Stimulated activated CD4-positive, alpha-beta T cell treated with anti-CD3 and anti-CD28 coated beads, TNF-alpha, amount 100 ng/mL, for 4 hours (primary cell): ENCODE measurements at places on chromosomes 3 and 15.

DNA sequence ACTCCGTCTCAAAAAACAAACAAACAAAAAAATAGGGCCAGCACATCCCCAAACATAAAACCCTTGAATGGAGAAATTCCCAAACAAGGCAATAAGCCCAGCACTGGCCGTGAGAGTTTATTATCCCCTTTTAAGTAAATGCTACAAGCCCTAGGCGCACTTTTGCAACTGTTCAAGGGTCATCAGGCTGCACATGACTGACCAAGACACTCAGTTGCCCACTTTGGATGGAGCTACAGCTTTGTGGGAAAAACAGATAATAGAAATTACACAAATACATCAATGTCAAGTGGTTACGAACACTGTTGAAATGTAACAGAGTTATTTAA is 33.7 kb upstream of the ZNF445 start:
- DNase-seq: no peak

DNA sequence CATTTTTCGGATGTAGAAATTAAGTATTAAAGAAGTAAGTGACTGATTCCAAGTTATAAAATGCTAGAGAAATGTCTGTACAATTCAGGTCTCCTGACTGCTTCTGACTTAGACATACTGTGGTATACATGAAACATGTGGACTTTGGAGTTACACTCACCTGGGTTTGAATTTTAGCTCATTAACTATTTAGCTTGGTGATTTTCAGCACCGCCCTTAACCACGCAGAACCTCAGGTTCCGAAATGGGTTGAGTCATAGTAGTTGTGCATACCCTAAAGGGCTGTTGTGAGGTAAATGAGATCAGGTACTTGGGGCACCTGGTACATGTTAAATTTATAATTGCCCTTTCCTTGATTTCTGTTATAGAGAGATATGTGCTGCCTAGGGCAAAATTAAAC is 32.9 kb upstream of the UTS2B start:
- no peak for DNase-seq

- no peak for DNase-seq
These were observed 9.5 kb downstream of the RPSA start for GRCh38 chr3:39415983-39416382.

DNA sequence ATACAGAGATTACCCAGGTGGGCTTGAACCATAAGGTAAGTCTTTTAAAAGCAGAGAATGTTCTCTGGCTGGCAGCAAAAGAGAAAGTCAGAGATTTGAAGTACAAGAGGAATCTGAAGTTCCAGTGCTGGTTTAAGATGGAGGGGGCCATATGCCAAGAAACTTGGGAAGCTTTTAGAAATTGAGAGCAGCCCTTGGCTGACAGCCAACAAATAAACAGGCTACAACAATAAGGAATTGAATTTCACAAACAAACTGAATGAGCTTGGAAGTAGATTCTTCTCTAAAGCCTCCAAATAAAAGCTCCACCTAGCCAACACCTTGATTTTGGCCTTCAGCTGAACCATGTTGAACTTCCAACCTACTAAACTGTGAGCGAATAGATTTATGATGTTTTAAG is 85.7 kb downstream of the TRIM42 start:
- no peak for DNase-seq

DNA sequence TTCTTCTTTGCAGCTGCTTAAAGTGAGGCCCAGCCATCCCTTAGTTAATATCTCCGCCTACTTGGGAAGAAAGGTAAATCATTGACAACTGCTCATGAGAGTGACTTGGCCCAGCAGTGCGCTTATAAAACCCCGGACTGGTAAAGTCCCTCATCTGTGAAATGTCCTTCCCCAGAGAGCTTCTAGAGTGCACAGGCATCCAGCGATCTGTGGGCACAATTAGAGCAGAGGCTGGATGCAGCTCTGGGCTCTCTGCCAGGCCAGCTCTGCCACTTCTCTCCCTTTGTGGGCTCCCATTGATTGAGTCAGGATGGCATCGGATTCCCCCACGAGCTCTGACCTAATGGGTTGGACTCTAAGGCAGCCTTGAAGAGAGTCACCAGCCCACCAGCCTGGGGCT is 219.0 kb upstream of the LINGO1 start:
- no peak for DNase-seq

- no peak for DNase-seq
These were observed 30.7 kb downstream of the NBEAL2 start for GRCh38 chr3:47010111-47010712.

- no peak for DNase-seq
These were observed 21.2 kb downstream of the ZNF710 start for GRCh38 chr15:90022345-90022744.

GRCh38 chr3:71064956-71065763 is 518.4 kb downstream of the FOXP1 start:
- DNase-seq: peak; percentile 46

DNA sequence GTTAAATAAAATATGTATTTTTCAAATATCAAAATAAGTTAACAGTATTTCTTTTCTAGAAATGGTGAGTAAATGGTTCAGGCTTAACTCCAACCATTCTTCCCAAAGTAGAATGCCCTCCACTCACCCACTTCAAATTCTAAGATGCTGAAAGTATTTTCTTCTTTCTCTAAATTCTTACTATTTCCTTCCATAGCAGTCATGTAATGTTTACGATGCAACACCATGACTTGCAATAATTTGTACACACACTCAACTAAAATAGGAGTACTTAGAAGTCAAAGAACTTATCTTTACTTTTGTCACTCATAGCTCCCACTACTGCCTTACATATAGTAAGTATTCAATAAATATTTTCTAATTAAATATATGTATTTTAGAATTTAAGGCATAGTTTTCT is 65.0 kb downstream of the AQR start:
- DNase-seq: no peak

DNA sequence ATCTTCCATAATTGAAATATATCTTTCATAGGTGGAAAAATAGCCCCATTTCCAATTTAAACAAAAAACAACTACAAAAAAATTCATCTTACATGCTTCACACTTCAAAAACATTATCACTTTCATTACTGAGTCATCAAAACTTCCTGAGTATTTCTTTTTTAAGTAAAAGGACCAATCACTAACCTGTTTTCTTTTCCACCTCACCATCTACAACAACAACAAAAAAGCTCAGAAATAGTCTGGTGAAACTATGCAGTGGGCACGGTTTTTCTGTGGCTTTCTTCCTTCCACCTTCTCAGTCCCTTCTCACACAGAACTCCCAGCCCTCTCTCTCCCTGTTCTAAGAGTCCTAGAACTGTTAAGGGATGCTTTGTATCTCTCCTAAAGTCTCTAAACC is 20.3 kb upstream of the TNIK start:
- no peak for DNase-seq

DNA sequence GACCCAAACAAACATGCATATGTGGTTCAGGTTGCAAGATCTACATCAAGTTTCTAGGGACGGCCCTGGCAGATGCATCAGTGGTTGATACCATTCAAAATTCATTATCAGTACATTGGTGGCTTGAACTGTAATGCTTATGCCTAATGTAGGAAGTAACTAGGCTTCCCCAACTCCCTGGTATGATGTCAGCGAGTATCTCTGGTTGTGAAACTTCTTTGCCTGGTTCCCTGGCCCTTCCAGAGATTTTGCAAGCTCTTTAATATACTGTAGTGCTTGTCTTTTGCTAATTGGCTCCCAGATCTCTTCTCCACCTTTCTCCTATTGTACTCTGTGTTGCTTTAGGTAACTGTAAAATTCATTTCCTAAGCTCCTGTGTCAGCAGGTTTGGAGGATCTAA is 114.8 kb upstream of the RARB start:
- DNase-seq: no peak

DNA sequence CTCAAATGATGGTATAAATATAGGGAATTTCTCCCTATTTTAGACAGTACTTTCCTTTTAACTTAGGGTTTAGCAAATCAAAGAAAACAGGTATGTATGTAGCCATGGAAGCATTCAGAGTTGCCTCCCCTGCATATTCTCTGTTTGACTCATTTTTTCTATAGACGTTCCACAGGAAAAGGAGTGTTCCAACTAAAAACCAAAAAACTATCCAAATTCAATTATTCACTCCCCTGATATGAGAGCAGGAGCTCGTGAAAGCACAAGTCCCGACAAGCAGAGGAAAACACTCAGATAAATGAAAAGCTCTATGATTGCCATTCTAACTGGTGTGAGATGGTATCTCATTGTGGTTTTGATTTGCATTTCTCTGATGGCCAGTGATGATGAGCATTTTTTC is 119.5 kb downstream of the FRMD5 start:
- DNase-seq: no peak

DNA sequence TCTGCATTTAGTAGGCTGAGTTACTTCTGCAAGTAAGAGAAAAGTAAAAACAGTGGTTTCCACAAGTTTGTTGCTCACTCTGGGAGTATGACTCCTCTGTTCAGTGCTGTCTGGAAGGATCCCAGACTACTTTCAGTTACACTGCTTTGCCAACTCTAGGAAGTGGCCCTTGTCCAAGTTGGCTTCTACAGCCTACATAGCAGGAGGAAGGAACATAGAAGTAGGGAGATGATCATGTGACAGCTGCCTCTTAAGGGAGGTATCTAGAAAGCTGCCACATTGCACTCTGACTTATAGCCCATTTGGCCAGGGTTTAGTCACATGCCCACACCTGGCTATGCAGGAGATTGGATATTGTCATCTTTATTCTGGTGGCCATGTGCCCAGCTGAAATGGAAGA is 298.1 kb downstream of the NSUN3 start:
- DNase-seq: no peak

DNA sequence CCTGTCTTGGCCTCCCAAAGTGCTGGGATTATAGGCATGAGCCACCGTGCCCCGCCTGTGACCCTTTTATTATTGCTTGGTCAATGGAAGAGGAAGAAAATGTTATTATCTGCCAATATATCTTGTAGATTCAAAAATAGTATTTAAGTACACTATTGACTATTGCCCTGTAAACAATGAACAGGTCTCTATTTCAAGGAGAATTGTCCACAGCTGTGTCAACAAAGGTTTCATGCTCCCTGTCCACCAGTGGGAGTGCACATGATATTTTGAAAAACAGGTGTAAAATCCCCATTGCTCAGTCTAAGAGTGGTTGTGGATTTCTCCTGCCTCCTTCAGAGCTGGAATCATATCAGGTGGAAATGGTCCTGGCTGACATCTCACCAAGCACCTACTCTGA is 36.5 kb upstream of the IGF1R start:
- no peak for DNase-seq

- no peak for DNase-seq
These were observed 39.3 kb downstream of the FGF7 start for GRCh38 chr15:49462232-49462844.

DNA sequence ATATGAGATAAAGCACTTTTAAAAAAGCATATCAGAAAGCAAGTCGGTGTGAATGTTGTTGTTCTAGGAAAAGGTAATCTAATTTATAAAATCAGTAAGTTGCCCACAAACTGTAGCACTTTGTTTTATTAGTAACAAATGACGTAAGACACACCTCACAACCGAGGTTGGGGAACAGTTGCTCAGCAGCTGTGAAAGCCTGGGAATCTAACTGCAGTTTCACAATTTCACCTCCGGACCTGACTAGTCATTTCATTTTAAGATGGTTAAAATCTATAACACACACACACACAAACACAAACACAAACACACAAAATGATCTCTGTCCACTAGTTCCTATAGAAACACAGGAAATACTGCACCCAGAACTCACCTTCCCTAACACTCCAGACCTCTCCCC is 406.7 kb upstream of the NR2F2 start:
- DNase-seq: no peak

GRCh38 chr15:68412218-68412617 is 19.7 kb downstream of the ITGA11 start:
- no peak for DNase-seq

GRCh38 chr3:142963234-142963515 is 299 bp downstream of the PAQR9 start:
- DNase-seq: no peak

- no peak for DNase-seq
These were observed 11.4 kb upstream of the MEX3B start for GRCh38 chr15:82056958-82057823.

- no peak for DNase-seq
These were observed 3.6 kb downstream of the APBA2 start for GRCh38 chr15:28889346-28889745.

DNA sequence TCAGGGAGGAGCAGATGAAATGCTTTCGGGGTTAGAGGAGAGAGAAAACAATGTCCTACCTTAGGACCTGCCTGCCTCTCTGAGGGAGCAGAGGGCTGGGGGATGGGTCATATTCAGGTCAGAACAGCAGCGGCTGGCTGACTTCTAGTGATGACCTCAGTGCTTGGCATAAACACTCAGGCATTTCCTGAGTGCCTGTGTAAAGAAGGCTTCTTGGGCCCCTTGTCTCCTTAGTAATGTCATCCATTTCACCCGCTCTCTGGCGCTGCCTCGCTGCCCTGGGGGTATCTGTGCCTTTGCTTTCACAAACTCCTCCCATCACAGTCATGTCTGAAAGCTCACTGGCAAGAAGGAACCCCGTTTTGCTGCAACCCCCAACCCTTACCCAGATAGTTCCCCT is 82.9 kb upstream of the GSK3B start:
- DNase-seq: no peak

GRCh38 chr3:61288446-61288845 is 37.2 kb upstream of the FHIT start:
- no peak for DNase-seq

DNA sequence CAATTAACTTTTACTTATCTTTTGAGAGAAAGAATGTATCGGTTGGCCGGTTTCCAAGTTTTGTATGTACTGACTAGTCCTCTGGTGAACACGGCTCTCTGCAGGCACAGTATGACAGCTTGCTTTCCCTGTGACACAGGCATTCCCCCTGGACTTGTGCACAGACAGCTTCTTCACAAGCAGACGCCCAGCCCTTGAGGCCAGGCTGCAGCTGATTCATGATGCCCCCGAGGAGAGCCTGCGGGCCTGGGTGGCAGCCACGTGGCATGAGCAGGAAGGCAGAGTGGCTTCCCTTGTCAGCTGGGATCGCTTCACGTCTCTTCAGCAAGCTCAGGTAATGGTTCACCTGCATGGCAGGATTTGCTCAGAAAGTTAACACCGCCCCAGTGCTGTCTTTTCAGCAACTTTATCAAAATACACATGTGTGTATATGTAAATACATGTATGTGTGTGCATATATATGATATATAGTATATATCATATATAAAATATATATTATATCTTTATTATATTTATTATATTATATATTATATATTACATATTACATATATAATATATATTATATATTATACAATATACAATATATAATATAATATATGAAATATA is 25.5 kb downstream of the FAN1 start:
- DNase-seq: no peak

DNA sequence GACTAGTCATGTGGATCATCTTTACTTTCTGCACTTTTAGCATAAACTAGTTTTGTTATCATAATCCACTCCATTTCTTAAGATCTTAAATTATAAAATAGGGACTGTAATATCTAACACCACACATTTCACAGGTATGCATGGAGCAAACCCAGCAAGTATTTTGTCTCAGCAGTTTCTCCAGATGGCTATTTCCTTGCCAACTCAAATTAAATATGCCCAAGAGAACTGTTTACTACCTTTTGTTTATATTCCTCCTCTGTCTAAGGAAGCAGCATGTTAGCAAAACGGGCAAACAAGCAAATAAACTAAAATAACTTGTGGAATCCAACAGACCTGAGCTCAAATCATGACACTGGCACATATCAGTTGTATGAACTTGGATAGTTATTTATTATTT is 379.8 kb downstream of the LSAMP start:
- DNase-seq: no peak
